ENCODE measurements at places on chromosomes 13 and 19.

GRCh38 chr19:6773323-6773931 lies 919 bp downstream of the VAV1 start:
- DNase-seq = no peak

- no peak for DNase-seq
Observed at GRCh38 chr13:101846249-101846648, 393.8 kb downstream of the ITGBL1 start.

- no peak for DNase-seq
Observed at GRCh38 chr13:111506125-111506524, 185.7 kb downstream of the TEX29 start.

DNA sequence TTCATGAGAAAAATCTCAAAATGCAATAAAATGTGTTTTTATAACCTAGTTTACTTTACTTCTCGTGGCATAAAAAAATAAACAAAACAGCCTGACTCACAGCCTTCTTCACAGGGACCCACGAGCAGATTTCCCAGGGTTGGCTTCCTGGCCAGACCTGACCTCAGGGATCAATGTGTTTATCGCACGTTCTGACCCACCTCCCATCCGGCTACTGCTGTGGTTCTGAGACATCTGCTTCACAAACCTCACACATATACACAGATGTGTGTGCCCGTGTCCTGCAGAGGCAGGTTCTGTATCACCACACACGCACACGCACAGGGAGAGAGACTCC lies 118.3 kb downstream of the COL4A2 start:
- no peak for DNase-seq

DNA sequence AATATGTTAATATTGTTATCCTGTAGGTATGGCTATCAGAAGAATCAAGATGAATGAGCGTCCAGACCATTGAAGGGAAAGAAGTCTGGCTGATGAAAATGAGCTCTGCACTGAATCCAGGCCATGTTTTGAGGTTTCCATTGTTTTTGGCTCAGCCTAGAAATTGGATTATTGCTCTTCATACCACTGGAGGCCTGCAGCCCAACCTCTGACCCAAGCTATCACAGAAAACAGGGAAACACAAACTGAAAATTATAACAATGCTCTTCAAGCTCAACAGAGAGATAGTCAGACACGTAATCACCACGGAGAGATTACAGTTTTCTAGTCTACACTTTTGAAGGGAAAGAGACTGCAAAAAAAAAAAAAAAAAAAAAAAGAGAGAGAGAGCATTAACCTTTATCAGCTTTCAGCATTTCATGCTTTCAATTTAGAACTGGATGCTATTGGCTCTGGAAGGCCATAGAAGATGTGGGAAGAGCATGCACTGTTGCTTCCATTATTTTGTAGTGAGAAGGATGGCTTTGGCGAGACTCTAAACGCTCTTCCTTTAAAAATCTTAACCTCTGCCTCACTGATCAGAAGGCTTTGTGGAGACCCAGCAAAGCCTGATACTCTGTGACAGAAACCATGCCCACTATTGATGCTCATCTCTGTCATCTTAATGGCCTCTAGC lies 10.8 kb downstream of the EDNRB start:
- no peak for DNase-seq

DNA sequence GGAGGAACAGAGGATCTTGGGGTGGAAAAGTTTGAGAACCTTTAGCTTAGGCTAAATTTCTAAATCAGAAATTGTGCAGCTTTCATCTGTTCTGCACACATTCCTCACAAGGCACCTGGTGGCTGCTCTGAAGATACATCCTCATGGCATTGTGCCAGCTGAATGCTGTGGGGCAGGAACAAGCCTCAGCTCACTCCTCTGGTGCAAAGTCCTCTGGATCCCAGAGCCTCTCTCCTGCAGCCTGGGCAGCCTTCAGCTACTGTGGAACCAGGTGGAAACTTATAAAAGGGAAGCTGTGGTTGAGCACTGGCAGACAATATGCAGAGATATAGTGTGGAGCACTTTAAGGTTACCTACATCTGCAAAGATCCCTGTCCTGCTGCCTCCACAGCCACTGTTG lies 72.3 kb downstream of the KCTD12 start:
- DNase-seq = no peak

- no peak for DNase-seq
Observed at GRCh38 chr13:87244256-87244890, 426.8 kb upstream of the SLITRK5 start.

All from SW480 (cell line).